Midbrain (tissue), 1 donor: ENCODE measurements at places on chromosomes 2 and 18.

GRCh38 chr2:199910338-199911051 is 598 bp upstream of the C2orf69 start:
- DNase-seq: no peak

GRCh38 chr2:208306291-208306690 is 40.2 kb downstream of the PIKFYVE start:
- no peak for DNase-seq

DNA sequence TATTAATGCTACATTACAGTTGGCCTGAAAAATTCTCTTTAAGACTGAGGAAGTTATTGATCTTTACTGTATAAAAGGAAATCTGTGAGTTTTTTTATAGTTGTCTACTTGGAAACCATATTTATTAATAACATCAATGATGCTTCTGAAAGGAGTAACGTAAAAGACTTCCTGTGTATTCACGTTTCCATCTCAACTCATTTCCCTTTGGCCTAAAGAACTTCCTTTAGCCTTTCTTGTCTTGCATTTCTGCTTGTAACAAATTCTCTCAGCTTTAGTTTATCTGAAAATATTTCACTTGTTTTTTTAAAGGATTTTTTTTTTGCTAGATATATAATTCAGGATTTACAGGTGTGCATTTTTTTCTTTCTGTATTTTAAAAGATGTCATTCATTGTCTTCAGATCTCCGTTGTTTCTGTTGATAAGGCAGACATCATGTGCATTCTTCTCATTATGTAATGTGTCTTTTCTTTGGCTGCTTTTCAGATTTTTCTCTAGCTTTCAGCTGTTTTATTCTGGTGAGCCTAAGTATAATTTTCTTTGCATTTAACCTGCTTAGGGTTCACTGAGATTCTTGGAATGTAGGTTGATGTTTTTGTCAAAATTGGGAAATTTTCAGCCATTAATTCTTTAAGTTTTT is 159.0 kb upstream of the DAPL1 start:
- DNase-seq: no peak

GRCh38 chr2:126698376-126698775 is 42.4 kb downstream of the GYPC start:
- no peak for DNase-seq

- no peak for DNase-seq
These were observed 567.6 kb downstream of the PLCL1 start for GRCh38 chr2:198371921-198372543.
